ENCODE measurements at places on chromosomes 4 and X.

- DNase-seq = no peak
Observed at GRCh38 chrX:34879886-34880285, 62.7 kb upstream of the FAM47B start.

- DNase-seq = no peak
Observed at GRCh38 chrX:101452056-101452455, 33.2 kb upstream of the ARMCX4 start.

DNA sequence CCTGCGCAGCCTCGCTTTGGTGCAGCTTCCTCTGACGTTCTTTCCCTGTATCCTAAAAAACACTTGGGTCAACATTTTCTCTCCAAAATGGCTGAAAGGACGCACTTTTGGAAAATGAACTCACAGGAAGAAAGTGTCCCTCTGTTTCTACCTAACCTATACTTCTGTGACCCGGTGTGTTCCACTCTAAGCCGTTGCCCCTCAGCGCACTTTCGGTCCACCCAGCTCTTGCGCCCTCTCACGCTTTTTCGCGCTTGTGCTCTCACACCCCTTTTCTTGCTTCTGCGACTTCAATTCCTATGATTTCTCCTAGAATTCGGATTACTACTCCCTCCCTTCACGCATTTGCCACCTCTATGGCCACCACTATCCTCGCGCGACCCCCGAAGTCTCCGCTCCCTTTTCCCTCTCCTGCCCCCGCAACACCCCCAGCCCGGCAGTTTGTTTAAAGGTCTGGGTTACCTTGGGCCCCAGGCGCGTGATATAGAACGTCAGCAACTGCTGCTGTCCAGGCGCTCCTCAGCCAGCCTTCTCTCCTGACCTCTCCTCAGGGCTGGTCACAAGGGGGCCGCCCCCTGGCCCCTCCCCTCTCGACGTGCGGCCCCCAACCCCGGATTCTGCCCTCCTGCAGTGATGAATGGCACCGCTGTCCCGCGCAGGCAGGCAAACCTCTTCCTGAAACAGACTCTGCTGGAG lies at the start of gene USP51:
Gene USP51 (minus strand): TSS at position 535 of the 696 bp plus-strand sequence. CDS start 909 bp downstream, outside the sequence.
- peak; percentile 42 for DNase-seq

DNA sequence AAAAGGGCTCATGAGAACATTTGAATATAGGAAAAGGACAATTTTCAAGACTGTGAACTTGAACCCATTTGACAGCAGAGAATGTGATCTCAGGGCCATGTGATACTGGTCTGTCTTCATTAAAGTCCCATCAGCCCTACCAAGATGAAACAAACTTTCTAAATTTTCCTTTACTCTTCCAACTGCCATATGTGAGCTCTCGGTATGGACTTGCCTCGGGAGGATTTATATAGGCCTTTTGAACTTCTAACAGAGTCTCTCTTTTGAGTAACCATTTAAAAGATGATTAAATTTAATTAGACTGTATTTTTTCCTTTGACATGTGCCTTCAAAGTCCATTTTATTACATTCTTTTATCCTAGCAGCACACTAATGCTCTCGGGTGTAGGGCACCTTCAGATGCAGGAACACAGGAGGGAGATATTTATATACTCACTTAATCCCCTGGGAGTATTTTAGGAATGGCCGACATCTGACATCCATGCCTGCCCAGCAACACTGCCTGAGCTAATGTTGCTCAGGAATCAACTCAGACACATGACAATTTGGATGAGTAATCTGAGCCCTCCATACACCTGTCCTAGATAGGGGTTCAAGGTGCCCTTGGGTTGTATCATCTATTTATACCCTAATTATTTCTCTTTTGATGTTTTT lies 155.0 kb downstream of the SLC7A11 start:
- no peak for DNase-seq

- DNase-seq = no peak
Observed at GRCh38 chrX:144809025-144809424, 438.3 kb upstream of the SPANXN1 start.

GRCh38 chr4:63937961-63938360 lies 471.3 kb downstream of the TECRL start:
- DNase-seq = no peak

DNA sequence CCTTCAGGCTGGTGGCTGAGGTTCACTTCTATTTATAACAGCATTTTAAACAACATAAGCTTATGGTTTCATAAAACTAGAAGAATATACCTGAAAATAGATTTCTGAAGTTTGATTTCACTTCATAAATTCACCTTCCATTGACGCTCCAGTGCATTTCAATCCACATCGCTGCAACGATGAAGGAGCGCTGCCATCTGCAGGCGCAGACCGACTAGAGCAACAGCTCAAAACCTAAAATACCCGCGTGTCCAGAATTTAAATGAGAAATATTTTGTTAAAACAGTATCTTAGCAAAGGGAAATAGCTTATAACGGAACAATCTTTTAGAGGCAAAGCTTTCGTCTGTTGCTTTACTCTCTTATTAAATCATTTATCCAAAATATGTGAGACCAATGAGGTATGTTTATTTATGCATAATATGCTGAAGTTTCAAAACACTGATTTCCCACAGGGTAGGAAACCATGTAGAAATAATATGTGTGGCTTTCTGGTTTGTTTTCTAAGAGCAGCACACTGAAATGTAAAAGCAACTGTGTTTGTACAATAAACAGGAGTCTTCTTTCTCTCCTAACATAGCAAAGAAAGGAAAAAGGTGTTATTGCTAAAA lies 816.4 kb upstream of the FRG1 start:
- DNase-seq = peak; percentile 2
